ENCODE measurements at places on chromosomes 1 and 21. TPM values are rescaled to one million over a fixed set of nuclear protein-coding genes. Genes with fewer than 3 reads are reported as not detected.

GRCh38 chr1:115136706-115137105, 47.4 kb upstream of the TSPAN2 start:
- no peak for DNase-seq

GRCh38 chr1:217526636-217527035, 104.3 kb downstream of the GPATCH2 start:
- no peak for DNase-seq

GRCh38 chr1:109441069-109441468, 14.8 kb upstream of the PSMA5 start:
- no peak for DNase-seq

Gene CRYAA
- not detected for total RNA-seq

DNA sequence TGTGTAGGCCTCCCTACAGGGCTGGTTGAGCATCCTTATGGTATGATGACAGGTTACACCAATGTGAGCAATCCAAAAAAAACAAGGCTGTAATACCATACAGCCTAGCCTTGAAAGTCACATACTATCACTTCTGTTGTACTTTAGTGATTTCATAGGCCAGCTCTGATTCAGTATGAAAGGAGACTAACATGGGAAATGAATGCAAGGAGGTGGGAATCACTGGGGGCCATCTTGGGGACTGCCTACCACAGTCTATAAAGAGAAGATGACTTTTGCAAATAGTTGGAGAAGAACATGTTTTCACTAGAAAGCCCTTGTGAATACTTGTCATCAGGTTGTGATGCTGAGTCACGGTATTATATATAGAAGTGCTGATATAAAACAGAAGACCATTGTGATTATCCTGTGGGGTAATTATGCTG, 270.7 kb downstream of the S1PR1 start:
- DNase-seq = no peak

GRCh38 chr1:58836408-58836807, 52.6 kb upstream of the JUN start:
- DNase-seq = no peak

- DNase-seq = no peak
Observed at GRCh38 chr1:2180297-2181245, 14.0 kb downstream of the FAAP20 start.

DNA sequence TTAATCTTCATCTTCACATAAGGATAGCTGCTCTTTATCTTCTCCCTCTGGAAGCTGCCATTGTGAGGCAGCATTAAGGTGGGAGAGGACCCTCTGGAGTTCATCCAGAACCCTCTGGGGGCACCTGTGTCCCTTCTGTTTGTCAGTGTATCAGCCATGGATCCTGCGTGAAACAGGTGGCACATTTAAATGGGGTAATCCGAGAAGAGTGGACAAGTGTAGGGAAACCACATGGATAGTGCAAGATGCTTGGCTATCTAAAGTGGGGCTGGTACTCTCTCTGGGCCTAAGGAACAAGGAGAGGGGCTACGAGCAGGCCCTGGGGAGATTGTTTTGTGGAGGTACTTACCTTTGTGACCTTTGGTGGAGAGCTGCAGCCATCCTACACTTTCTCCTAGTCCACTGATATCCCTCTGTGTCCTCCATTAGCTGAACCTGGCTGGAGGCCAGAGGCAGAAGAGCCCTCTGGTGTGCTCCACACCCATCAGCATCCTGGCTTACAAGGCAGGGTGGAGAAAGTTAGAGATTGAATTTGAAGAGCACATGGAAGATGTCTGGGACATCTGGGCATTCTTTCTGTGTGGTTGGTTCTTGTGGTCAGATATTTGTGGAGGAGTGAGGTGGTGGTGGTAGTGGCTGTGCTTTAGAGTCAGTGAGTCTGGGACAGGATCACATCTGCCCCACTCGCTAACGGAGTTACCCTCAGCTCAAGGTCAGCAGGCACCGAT, 117.7 kb downstream of the FGGY start:
- no peak for DNase-seq

Gene HES2
- 0.62 TPM for total RNA-seq

DNA sequence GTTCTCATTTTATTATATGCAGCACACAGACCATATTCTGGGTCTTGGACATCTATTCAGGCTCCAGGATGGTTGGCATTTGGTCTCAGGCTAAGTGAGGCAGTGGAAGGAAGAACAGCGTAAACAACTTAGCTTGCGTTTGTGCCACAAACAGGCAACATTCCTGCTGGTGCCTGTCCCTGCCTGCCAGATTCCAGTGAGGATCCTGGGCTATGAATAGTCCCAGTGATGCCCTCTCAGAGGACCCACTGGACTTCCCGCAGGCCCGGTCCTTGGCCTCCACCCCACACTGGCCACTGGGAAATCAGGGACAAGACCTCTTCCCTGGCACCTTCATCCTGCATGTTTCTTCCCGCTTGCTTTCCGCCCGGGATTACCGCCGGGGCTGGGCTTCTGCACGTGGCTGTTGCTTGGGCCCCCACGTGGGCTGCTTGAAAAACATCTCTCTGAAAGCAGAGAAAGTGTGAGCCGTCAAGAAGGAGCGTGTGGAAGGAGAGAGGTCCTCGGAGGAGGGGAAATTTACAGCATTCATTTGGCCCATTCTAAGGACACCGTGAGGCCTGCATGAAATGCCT, 145.1 kb upstream of the WNT4 start:
- peak; percentile 69 for DNase-seq

Gene ERMAP
- 5.0 TPM for total RNA-seq

Gene CCSAP
- total RNA-seq = 8.6 TPM
